ENCODE measurements at places on chromosomes 7 and 10. TPM values are rescaled to one million over a fixed set of nuclear protein-coding genes. Genes with fewer than 3 reads are reported as not detected.

GRCh38 chr7:127848241-127848640 lies 183.0 kb downstream of the LRRC4 start:
- DNase-seq = no peak

DNA sequence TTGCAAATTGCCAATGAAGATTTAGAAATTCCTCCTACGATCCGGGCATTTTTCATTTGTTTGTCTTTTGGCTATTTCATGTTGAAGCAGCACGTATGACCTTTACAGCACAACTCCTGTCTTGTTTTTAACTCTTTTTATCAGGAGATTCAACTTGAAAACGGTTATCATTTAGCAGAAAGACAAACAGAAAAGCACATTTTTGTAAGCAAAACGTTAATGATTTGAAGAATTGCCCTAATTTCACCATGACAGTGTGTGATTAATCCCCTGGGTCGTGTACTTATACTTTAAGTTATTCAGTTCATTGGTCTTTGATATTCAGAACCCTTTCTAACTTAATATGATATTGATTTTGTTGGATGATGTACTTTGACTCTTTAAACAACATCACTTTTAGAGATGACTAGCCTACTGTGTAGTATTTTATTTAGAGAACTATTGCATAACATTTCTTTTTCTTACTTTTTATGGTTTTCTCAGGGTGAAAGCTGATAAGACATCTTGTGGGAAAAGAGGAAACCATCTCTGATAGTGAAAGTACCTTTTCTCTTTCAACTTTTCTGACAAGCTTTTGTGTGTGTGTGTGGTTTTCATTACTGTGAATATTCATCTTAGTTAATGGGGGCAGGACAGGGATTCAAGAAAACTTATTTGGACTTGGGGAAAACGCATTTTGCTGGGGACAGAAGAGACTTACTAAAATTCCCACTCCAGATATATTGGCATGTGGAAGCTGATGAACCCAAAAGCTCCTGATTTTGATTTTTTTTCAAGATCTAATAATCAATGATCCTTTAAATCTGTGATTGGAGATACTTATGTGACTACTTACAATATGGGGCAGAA lies 8.1 kb downstream of the HHEX start:
- no peak for DNase-seq

GRCh38 chr10:128121750-128122412 lies 4.3 kb downstream of the MKI67 start:
- DNase-seq = no peak

- no peak for DNase-seq
These were observed 2.4 kb upstream of the CD36 start for GRCh38 chr7:80635998-80636397.

DNA sequence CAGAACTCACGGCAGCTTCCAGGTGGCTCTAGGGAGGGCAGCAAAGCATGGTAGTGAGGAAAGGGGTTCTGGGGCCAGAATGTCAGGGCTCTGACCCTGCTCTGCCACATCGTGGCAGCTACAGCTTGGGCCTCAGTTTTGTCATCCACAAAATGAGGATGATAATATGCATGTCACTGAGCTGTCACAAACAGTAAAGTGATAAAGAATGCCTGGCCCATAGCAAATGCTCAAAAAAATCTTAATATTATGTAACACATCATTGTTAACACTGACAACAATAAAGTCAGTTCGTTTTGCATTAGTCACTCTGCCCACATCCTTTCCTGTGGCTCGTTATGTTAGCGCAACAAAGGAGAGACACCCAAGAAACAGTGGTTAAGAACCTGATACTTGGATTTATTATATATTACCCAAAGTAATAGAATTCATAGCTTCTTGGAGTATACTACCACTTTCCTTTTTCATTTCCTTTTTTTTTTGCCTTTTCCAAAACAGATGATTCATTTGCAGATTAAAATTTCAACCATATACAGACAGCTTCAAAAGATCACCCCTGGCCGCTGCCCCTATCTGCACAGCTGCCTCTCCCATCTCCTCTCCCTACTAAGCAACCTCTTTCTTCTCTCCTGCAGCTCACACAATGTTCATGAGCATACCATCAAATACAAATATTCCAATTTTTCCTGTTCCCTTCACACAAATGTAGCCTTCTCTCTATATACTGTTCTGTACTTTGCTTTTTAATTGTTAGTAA lies 45.5 kb upstream of the DDC start:
- no peak for DNase-seq

GRCh38 chr10:63247771-63248170 lies 114.6 kb downstream of the NRBF2 start:
- DNase-seq = no peak

- DNase-seq = peak; percentile 64
These were observed 584 bp upstream of the GARS1 start for GRCh38 chr7:30594048-30594539.

GRCh38 chr7:34451923-34452322 lies 206.1 kb upstream of the NPSR1 start:
- no peak for DNase-seq

DNA sequence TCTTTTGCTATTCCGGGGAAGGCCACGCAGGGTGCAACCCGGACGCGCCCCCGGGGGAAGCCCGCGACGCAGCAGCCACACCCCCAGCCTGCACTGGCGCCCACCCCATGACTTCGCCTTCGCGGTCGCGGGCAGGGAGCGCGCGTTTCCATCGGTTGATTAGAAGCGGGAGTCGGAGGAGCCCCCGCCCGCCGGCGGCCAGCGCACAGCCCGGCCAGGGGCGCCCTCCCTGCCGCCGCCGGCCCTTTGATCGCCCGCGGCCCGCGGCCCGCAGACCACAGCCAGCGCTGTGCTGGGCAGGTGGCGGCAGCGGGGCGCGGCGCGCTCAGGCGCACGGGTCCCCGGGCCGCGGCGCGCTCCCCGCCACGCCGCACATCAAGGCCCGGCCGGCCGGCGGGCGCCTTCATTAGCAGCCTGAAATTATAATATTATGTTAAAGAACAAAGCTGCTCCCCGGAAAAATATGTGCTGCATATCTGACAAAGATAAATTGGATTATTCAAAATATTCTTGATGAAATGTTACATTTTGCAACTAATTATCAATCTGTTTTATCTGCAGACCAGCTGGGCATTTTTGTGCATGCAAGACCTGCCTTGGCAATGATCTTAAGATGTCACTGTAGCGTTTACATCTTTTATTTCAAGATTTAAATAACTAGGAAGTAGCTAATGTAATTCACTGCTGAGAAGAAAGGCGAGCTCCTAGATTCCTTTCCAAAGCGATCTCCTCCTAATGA lies 160.7 kb upstream of the MKI67 start:
- no peak for DNase-seq

DNA sequence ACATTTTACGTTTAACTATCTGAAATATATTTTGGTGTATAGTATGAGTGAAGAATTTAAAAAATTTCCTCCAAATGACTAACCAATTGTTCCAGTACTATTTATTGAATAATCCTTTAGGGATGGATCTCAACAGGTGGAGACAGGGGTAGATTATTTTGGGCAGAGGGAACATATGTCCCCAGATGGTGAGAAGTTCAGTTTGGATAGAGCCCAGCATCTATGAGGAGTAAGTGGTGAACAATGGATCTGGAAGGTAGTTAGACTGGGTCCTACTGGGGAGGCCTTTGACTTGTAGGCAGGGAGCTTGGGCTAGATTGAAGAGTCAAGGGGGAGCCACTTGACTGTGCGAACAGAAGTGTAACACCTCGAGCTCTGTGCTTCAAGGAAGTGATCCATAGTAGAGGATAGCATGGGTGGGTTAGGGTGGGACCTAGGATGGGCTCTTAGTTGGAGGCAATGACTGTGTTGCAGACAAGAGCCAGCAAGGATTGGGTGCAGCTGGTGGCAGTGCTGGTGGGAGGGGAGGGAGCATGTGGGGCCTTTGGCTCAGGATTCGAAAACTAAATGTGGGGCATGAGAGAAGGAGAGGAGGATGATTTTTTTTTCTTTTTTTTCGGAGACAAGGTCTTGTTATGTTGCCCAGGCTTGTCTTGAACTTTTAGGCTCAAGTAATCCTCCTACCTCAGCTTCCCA lies 3.9 kb upstream of the PURB start:
- no peak for DNase-seq

DNA sequence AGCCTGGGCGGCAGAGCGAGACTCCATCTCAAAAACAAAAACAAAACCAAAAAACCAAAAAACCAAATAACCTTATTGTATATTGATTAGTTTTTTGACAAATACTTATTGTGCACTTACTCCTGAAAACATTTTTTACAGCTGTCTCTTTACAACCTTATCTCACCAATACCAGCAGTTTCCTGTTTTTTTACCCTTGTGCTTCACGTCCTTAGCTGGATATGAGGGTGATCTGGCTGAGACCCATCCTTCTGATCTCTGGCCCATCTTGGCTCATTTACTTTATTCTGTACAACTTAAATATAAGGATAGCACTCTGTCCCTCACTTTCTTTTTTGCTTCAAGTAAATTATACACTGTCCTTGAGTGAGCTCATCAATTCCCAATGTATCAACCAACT lies 104.6 kb upstream of the DNAJB12 start:
- no peak for DNase-seq

DNA sequence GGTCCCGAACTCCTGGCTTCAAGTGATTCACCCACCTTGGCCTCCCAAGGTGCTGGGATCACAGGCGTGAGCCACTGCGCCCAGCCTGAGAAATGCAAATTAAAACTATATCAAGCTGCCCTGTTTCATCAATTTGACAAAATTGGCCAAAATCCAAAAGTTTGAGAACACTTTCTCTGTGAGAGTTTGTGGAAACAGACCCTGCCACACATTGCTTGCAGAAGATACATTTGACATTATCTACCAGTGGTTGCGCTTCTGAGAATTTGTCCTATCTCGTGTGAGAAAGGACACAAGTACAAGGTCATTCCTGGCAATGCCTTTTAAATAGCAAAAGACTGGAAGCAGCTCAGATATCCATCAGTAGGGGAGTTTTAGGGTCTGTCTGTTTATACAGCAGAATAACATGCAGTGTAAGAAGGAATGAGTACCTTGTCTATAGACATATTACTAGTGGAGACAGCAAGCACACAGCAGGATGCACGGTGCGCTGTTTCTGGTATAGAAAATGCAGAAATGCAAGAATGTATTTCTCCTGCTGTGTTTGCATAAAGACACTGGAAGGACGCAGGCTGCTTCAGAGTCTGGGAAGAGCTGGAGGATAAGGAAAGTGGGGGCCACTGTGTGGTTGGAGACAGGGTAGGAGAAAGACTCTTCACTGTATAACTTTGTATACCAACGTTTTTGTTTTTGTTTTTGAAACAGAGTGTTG lies 4.3 kb downstream of the LHPP start:
- no peak for DNase-seq

- DNase-seq = no peak
These were observed 30.9 kb upstream of the SLC16A12 start for GRCh38 chr10:89566095-89566950.

- no peak for DNase-seq
These were observed 493.0 kb downstream of the LRMDA start for GRCh38 chr10:75924309-75924902.

GRCh38 chr10:87865241-87865881 lies 1.9 kb downstream of the PTEN start:
- no peak for DNase-seq

DNA sequence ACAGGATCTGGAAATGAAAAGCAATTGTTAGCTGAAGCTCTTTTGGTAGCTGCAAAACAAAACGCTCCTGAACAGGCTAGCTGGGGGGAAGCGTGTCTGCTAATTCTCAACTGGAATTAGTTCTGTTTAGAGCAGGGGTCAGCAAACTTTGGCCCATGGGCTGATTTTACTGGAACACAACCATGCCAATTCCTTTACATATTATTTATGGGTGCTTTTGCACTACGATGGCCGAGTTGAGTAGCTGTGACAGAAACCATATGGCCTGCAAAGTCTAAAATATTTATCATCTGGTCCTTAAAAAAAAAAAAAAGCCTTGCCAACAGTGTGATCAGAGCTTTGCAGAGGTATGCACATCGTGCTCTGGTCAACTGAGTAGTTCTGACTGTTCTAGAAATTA lies 108.4 kb upstream of the PDLIM1 start:
- no peak for DNase-seq

Gene TNPO3
- 16.6 TPM for total RNA-seq

Gene HABP2
- 289 TPM for total RNA-seq

Gene TRPV5
- not detected for total RNA-seq

Measured in left lobe of liver (tissue), 2 donors.